ENCODE measurements at places on chromosomes 16 and 17. TPM values are rescaled to one million over a fixed set of nuclear protein-coding genes. Genes with fewer than 3 reads are reported as not detected.

The NTN3 gene
- total RNA-seq, result 1.4 TPM

DNA sequence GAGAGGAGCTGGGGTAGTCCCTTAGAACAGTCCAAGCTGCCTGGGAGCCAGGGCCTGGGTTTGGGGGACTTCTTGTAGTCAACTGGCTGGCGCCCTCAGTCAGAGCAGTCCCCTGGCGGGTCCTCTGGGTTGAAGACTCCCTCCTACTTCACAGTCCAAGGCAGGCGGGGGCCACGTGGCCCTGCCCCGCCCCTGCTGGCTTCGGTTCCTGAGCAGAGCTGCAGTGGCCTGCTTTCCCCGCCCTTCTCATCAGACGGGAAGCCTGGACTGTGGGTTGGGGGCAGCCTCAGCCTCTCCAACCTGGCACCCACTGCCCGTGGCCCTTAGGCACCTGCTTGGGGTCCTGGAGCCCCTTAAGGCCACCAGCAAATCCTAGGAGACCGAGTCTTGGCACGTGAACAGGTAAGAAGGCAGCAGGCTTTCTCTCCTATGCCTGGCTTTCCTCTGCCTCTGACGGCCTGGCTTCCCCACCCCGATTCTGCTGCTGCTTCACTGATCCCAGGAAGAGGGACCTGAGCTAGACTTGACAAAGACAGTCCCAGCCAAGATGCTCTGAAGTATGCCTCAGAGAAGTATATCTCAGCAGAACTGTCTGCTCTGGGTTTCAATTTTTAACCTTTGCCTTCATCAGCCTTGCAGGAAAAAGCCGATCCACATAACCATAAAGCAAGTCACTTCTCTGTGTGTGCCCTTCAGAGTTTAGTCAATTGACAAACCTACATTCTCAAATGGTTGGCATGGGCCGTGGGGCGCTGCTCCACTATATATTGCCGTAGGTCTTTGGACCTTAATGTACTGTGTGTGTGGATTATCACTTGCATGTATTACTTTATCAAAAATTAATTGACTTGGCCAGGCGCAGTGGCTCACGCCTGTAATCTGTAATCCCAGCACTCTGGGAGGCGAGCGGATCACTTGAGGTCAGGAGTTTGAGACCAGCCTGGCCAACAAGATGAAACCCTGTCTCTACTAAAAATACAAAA lies 56.3 kb downstream of the SF3B3 start:
- peaks cover 2% of the 10 kb centered on the region for H3K36me3 ChIP-seq
- no peak overlapping the region for H3K4me3 ChIP-seq
- no peak overlapping the region for H3K27ac ChIP-seq
- no peaks in the 10 kb centered on the region for H3K27me3 ChIP-seq
- peaks cover 66% of the 10 kb centered on the region for H3K4me1 ChIP-seq

The KRTAP16-1 gene
- not detected for total RNA-seq

DNA sequence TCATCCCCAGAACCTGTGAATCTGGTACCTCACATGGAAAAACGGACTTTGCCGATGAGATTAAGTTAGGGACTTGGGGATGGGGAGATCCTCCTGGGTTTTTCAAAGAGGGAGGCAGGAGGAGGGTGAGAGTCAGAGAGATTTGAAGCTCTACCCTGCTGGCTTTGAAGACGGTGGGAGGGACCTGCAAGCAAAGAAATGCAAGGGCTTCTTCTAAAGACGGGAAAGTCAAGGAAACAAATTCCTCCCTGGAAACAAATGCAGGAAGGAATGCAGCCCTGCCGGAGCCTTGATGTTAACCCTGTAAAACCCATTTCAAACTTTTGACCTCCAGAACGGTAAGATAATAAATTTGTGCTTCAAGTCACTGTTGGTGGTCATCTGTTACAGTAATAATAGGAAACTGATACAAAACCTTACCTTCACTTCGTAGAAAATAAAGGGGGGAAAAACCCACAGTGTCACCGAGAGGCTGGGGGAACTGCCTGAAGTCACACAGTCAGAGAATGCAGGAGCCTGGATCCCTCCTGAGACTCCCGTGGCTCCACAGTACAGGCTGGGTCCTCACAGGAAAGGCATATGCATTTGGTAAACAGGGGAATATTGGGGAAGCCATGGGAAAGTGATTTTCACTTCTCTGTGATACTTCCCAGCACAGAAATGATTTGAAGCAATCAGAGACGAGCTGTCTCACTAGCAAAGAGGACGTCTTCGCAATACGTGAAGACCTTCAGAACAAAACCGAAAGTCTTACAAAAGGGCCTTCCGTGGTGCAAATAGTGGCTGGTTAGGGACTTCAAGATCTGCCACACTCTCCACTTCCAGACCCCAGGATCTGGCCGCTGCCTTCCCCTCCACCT lies 58.9 kb upstream of the CLEC3A start:
- no peaks in the 10 kb centered on the region for H3K27me3 ChIP-seq
- H3K27ac ChIP-seq, result no peak overlapping the region
- H3K4me1 ChIP-seq, result no peaks in the 10 kb centered on the region
- no peak for DNase-seq

The SCN4A gene
- total RNA-seq, result not detected

GRCh38 chr17:980406-981291 lies 1.1 kb upstream of the NXN start:
- DNase-seq, result peak; percentile 91
- H3K4me1 ChIP-seq, result peaks cover 33% of the 10 kb centered on the region
- H3K27ac ChIP-seq, result peak overlapping the region; percentile 92
- no peaks in the 10 kb centered on the region for H3K36me3 ChIP-seq
